ENCODE measurements at places on chromosomes 6 and 20.

DNA sequence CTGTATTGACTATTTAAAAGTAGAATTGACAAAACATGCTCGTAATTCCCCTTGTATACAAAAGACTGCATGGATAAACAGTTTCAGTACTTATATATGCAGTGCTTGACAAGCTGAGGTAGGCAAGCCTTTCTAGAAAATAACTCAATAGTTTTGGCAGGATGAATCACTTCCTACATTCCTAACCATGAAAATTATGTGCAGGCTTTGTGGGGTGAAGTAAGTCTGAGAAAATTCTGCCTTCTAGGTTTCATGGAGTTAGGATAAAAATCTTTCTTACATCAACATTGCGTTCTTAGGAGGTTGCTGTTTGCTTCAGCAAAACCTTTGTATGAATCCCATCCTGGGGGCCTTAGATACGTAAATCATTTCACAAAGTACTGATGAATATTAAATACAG lies 801.4 kb upstream of the EYS start:
- no peak for DNase-seq

GRCh38 chr6:80233262-80233661 lies 126.8 kb downstream of the BCKDHB start:
- no peak for DNase-seq

GRCh38 chr6:36136034-36136433 lies 5.7 kb downstream of the MAPK13 start:
- no peak for DNase-seq

- DNase-seq = no peak
These were observed 447.2 kb downstream of the FRK start for GRCh38 chr6:115613488-115613887.

DNA sequence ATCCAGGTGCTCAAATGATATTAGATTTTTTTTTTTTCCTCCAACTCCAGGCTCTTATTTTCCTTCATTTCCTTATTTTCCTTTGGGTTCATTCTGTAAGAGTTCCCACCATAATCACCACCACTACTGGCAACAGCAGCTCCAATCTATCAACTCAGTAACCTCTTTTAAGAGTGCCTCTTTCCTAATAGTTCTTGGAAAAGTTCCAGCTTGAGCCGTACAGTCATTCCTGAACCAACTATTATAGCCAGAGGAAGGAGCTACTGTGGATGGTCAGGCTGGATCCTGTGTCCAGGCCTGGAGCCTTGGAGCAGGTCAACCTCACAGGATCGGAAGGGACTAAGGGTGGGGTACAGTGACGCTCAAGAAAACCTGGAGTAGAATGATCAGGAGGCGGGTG lies 4.2 kb upstream of the ANGPT4 start:
- no peak for DNase-seq

- no peak for DNase-seq
These were observed 154.8 kb downstream of the RPS12 start for GRCh38 chr6:132969196-132969595.

All from NCI-H1930 (cell line).